ENCODE measurements at places on chromosomes 6 and 20.

- no peak for DNase-seq
Measured at GRCh38 chr20:49642816-49643215, 70.9 kb downstream of the B4GALT5 start.

GRCh38 chr20:2751878-2752566 is 48.4 kb downstream of the CPXM1 start:
- DNase-seq, result no peak

GRCh38 chr6:113649276-113649675 is 207.9 kb upstream of the MARCKS start:
- DNase-seq, result no peak

DNA sequence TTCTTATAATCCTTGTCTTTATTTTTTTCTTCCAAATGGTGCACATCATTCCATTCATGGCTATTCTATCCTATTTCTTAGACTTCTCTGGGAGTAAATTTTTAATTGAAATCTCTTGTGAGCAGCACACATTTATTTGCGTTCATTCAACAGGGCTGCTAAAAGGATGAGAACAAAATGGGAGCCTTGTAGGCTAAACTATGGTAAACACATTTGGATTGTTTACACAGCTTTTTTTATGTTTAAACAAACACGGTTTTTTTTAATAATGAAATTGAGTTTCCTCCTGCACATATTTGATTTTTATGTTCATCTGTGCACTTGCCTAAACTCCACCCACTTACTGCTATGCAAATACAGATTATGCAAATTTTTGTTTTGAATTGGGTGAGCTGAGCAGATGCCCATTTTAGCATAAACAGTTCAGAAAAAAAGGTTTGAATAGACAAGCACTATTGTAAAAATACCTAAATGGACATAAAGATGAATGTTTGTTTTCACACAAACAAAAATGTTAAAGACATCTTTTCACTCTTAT is 92.0 kb downstream of the OLIG3 start:
- no peak for DNase-seq

DNA sequence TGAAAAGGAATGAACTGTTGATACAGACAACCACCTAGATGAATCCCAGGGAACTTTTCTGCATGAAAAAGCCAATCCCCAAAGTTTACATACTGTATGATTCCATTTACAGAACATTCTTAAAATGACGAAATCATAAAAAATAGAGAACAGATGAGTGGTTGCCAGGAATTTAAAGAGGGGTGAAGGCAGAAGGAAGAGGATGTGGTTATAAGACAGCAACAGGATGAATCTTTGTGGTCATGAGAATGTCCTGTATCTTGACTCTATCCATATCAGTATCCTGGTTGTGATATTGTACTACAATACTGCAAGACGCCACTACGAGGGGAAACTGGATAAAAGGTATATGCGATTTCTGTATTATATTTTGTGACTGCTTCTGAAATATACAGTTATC is 70.1 kb upstream of the EMILIN3 start:
- no peak for DNase-seq
